ENCODE measurements at places on chromosomes 3 and 15. TPM values are rescaled to one million over a fixed set of nuclear protein-coding genes. Genes with fewer than 3 reads are reported as not detected.

Gene LMCD1
- polyA plus RNA-seq: 163 TPM

Gene GP5
- polyA plus RNA-seq: 0.10 TPM

Gene RETNLB
- polyA plus RNA-seq: not detected

Gene ZMYND10
- polyA plus RNA-seq: 0.62 TPM

Gene C3orf20
- not detected for polyA plus RNA-seq

Gene EEFSEC
- polyA plus RNA-seq: 18.5 TPM

Gene DISP2
- polyA plus RNA-seq: 0.27 TPM

Gene KLHDC8B
- polyA plus RNA-seq: 80.8 TPM

Gene TERC
- polyA plus RNA-seq: not detected

Gene ZNF385D
- polyA plus RNA-seq: 2.4 TPM

Gene MORC1
- polyA plus RNA-seq: 0.46 TPM

Gene KY
- polyA plus RNA-seq: 1.5 TPM

Gene PPP1R14D
- not detected for polyA plus RNA-seq

Gene DLL4
- polyA plus RNA-seq: 11.2 TPM

Gene PIK3R4
- 26.7 TPM for polyA plus RNA-seq

Gene GPR62
- 0.32 TPM for polyA plus RNA-seq

Gene FBLN2
- polyA plus RNA-seq: 246 TPM

Gene PLCH1
- polyA plus RNA-seq: 0.27 TPM

Gene CMSS1
- polyA plus RNA-seq: 25.0 TPM

Gene C3orf38
- 7.7 TPM for polyA plus RNA-seq

Gene SLC6A11
- 0.23 TPM for polyA plus RNA-seq

Gene SST
- 3.7 TPM for polyA plus RNA-seq

Gene SEMA6D
- polyA plus RNA-seq: 2.5 TPM

Measured in urinary bladder (tissue), 4 donors.